ENCODE measurements at places on chromosomes 16 and 17.
A peak's percentile ranks its signal among the peaks of the same experiment; 100 is the strongest.

DNA sequence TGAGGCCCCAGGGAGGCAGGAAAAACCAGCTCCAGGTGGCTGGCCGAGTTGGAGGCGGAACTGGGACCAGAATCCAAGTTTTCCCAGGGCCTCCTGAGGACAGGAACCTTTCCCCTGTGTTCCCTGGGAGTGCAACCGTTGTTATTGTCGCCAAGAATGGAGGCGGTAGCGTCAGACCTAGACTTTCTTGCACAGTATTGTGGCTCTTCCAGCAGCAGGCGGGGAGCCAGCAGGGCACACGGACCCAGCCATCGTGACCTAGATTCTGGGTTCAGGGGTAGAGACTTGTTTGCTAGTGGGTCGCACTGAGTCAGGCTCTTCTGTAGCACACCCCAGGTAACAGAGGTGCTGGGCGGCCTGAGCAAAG is 667 bp upstream of the KIF19 start:
- peak; percentile 38 for DNase-seq

DNA sequence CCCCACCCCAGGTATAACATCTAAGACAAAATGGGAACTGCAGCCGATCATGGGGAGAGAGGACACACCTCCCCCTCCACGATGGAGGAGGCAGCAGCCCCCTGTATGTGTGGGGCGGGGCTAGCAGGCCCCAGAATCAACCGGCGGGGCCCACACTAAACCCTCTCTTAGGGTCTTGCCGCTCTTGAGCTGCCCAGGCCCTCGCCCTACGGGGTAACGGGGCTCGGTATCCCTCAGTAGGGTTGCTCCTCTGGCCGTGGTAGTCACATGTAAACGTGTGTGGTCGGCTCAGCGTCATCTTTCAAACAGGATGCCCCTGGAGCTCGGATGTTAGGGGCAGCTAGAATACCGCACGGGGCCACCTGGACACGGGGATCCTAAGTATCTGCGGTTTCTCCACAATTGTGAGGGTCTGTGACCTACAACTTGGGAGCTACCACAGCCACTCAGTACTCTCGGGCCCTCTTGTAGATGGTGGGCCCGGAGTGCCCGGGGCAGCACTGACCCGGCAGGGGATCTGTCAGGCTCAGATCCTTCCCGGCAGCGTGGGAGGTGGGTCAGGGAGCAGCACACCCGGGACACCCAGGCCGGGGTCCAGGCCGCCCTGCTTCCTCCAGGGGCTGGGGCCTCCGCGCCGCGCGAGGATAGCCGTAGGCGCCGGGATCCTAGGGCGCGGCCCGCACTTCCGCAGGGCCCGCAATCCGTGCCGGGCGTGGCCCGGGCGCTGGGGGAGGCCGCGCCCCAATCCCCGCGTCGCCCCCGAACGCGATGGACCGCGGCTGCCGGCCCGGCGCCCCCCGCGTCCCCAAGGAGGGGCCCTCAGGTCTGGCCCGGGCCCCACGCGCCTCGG is 781 bp downstream of the ARHGDIA start:
- DNase-seq, result peak; percentile 71

- no peak for DNase-seq
Measured at GRCh38 chr16:87407511-87408112, 15.5 kb downstream of the MAP1LC3B start.

DNA sequence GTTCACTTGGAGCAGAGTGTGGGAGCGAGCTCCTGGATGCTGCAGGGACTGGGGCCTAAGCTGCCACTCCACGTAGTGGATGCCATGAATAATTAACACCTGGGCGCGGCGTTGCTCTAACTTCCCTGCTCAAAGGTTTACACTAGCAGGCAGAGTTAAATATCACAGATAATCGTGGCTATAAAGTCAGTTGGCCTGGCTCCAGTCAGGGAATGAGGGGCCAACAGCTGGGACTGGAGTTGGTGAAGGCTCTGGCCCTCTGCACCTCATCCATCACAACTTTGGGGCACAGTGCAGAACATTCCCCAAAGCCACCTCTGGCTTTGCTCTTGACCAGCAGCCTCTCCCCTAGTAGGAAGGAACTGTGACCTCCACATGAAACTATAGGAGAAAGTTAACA is 10.9 kb downstream of the HOXB4 start:
- DNase-seq, result no peak

GRCh38 chr17:36511216-36511615 is 23.5 kb downstream of the MYO19 start:
- no peak for DNase-seq

DNA sequence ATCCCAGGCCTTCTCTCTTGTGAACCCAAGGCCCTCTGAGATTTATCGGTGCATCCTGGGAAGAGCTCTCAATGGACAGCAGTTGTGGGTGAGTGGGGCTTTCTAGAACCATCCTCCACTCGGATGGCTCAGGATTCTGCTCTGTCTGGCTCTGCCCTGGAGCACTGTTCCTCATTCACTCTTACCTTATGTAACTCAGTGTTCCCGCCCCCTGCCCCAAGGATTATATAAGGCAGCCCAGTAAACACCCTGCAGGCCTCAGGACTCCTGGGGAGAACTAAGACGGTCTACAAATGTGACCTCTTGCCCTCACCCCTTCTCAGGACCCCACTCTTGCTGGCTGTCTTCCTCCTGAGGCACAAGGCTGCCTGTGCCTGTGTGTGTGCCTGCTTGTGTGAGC is 3.8 kb downstream of the RPRML start:
- DNase-seq, result no peak

GRCh38 chr16:9042964-9043680 is 48.3 kb upstream of the HAPSTR1 start:
- DNase-seq, result no peak

DNA sequence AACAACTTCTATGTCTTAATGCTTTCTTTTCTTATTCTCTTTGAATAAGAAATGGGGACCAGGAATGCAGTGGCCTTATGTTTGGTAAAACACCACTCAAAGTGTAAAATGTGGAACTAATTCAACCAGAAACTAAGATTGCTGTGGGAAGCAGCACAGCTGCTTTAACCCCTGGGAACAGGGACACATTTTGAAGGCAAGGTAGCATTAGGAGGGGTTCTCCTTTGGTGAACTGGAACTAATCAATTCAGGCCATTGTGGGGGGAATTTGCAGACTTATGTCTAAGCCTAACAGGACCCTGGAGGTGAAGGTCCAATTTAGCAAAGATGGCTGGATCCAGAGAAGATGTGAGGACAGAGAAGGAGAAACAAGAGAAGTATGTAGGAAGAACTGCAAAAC is 256.1 kb downstream of the ZFHX3 start:
- DNase-seq, result no peak

- DNase-seq, result no peak
Measured at GRCh38 chr16:88973007-88973410, 4.0 kb downstream of the CBFA2T3 start.

GRCh38 chr16:87628940-87629339 is 26.6 kb downstream of the JPH3 start:
- DNase-seq, result peak; percentile 72

DNA sequence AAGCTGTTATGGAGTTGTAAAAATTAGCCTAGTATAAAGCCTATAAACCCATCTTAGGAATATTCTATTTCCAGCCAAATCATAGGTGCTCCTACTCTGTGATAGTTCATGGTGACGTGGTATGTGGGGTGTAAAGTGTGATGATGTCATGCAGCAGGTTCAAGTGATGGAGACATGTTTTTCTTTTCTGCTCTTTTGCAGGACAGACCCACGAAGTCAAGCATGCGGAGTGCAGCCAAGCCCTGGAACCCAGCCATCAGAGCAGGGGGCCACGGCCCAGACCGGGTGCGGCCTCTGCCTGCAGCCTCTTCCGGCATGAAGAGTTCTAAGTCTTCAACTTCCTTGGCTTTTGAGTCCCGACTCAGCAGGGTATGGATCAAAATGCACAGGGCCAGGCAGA is 87.3 kb downstream of the SPECC1 start:
- no peak for DNase-seq

DNA sequence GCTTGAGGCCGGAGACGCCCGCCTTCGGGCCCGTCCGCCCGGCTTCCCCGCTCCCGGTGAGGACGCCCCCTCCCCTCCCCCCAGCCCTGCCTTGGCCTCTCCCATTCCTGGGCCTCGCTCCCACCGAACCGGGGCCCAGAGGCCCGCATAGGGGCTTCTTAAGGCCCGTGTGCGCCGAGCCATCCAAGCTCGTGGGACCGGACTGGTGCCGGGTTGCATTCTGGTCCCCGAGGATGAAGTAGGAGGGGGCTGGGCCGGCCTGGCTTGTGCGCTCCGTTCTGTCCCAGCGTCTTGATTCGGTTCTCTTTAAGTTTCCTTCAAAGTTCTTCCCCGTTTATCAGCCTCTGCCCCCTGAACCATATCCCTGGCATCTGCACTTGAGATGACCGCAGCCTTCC is 488 bp downstream of the SENP3 start:
- peak; percentile 73 for DNase-seq

- no peak for DNase-seq
Measured at GRCh38 chr17:36863131-36863530, 74.1 kb upstream of the LHX1 start.

DNA sequence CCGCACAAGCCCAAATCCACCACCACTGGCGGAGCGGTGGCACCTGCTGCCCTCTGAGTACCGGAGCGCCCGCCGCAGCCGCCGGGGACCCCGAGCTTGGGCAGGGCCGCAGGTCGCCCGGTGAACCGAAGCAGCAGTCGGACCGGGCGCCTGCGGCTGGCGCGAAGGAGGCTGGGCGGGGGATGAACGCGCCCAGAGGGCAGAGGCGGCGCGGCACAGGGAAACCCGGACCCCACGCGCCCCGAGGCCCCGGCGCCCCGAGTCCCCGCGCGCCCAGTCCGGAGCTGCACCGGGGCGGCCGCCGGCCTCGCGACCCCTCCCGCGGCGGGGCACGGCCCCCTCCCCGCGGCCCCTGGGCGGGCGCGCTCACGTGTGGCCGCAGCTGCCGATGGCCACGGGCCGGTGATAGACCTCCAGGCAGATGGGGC is 393 bp downstream of the RNF166 start:
- peak; percentile 45 for DNase-seq

DNA sequence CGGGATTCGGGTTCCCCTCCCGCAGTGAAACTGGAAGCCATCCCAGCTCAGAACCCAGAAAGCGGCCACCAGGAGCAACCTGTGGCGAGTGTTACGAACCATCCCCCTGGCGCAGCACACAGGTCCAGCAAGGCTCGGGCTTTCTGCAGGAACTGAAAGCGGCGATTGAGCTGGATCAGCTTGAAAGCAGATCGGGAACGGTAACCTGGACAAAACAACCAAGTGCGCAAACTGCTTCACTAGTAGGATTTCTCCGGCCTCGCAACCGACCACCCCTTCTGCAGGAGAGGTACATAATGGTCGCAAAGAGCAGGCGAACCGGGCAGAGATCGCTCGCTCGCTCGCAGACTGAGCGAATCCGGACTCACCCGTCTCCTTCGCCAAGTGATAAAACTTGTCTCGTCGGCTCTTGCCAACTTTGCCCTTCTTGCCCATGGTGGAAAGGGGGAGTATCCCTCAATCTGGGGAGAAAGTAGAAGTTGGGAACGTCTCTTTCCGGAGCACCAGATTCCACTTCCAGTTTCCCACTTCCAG is 696 bp upstream of the PSMC5 start:
- peak; percentile 57 for DNase-seq

DNA sequence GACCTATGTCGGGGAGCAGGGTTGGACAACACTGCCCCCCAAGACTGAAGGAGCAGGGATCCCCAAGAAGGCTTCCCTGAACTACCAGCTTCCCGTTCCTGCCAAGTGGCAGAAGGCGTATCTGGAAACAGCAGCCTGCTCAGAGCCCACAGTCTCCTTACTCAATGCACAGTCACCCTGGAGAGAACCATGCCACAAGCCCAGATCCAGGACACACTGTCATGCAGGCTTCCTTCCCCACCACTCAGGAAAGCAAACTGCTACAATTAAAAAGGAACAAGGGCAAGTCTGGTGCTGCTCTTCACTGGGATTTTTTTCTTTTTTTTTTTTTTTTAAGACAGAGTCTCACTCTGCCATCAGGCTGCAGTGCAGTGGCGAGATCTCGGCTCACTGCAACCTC is 8.2 kb downstream of the WDR45B start:
- DNase-seq, result no peak

GRCh38 chr16:26605626-26606271 is 461.0 kb upstream of the C16orf82 start:
- peak; percentile 16 for DNase-seq

DNA sequence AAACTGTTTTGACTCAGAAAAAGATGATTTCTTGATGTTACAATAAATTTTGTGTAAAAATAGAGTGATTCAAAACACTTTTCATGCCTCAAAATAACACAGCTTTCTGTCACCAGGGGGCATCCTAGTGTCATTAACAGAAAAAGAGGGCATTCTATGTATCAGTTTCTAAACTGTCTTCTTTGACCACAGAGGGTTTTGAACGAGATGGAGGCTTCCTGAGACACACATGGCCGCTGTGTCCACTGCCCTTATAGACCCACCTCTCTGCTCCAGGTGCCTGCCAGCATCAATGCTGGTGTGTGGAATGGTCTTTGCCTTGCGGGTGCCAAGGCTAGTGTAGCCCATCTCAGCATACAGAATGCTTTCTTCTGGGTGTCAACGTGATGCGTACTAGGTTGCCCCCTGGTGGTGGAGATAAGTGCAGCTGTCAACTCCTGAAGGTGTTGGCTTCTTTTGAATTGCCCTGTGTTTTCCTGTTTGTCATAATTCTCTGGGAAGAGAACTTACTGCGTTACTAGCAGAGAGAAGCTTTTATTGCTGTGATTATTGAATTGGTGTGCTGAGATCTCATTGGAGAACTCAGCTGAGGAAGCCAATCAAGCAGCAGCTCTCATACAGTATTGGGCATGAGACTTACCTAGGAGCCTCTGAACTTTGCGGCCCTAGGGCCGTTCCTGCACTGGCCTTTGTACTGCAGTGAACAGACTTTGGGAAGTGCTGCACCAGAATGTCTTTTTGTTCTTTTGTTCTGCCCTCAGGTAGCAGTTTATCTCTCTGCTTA is 38.6 kb downstream of the USP10 start:
- DNase-seq, result peak; percentile 88

GRCh38 chr17:51745993-51746392 is 412.5 kb downstream of the CA10 start:
- peak; percentile 49 for DNase-seq

DNA sequence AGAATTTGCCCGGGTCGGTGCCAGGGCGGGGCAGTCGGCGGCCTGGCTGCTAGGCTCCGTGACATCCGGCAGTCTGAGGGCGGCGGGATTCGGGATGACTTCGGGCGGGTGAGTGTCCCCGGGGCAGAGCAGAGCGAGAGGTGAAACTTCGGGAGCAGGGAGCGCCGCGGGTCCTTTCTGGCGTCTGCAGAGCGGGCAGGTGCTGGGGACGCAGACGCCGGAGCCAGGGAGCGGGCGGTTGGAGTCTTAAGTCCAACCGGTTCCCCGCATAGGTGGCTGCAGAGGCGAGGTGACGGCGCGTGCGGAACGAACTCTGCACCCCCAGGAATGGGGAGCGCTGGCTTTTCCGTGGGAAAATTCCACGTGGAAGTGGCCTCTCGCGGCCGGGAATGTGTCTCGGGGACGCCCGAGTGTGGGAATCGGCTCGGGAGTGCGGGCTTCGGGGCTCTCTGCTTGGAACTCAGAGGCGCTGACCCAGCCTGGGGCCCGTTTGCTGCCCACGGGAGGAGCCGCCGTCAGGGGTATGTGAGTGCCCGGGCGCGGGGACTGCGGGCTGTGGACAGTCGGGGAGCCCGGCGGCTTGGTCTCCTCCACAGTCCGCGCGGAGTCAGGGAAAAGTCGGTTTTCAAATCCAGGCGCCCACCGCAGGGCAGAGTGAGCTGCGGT is at the start of gene B4GALNT2:
B4GALNT2 (plus strand) TSS at position 71 of the 666 bp plus-strand sequence; CDS start at position 95, 24 bp downstream.
- no peak for DNase-seq

Data from DMS53 (cell line).